ENCODE measurements at places on chromosomes 13 and 19.

- no peak for DNase-seq
Observed at GRCh38 chr19:58098682-58098998, 609 bp upstream of the ZSCAN18 start.

DNA sequence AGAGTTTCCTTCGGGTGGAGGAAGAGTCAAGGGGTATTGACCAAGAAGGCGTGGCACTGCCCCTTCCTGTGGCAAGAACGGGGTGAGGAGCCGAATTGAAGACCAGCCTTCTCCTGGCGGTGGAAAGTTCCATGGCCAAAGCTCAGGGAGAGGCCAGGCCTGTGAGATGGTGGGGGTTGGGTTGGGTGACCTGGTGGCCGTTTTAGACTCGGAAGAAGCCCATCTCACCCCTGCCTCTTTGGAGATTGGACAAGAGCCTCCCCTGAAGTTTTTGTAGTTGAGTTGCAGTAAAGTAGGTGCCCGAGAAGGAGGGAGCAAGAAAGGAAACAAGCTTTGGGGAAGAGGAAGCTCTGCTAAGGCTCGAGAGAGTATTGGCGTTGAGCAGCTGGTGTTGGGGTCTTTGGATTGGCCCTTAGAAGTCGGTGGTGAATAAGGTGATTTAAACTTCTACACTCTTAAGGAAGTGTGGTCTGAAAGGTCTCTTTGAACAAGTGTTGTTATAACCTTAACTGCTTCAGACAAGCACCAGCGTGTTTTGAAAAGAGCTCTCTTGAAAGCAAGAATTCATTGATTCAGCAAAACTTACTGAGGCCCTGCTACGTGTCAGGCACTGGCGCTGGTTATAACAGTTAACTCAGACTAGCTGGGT, 964 bp downstream of the SPINT2 start:
- no peak for DNase-seq

DNA sequence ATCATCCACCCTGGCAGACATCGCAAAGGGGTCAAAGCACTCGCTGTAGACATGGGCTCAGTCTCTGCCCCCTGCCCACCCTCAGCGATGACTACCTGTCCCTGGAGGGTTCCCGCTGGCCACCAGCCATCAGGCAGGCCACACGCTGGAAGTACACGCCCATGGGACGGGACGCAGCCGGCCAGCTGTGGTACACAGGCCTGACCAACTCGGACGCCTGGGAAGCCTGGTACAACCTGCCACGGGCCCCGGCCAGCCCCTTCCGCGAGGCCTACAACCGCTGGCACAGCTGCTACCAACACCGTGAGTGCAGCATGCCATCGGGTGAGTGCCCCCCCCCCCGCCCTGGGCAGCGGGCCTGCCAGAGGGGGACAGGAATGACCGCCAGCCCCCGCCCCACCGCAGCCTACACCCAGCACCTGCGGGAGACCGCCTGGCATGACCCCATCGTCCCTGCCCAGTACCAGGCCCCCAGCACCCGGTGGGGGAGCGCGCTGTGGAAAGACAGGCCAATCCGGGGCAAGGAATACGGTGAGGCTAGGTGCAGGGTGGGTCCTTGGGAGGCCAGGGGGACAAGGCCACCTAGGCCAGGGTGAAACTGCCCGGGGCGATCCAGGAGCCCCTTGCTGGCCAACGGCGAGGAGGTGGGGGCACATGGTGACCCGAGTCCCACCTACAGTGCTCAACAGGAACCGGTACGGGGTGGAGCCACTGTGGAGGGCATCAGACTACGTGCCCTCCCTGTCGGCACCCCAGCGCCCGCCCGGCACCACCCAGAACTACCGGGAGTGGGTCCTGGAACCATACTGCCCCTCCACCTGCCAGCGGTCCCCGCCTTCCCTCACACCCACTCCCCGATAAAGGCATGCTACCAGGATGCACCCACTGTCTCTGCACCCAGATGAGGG, 4.4 kb downstream of the TEKTIP1 start:
- DNase-seq: no peak

GRCh38 chr19:13121551-13122274, 3.6 kb downstream of the NACC1 start:
- no peak for DNase-seq

DNA sequence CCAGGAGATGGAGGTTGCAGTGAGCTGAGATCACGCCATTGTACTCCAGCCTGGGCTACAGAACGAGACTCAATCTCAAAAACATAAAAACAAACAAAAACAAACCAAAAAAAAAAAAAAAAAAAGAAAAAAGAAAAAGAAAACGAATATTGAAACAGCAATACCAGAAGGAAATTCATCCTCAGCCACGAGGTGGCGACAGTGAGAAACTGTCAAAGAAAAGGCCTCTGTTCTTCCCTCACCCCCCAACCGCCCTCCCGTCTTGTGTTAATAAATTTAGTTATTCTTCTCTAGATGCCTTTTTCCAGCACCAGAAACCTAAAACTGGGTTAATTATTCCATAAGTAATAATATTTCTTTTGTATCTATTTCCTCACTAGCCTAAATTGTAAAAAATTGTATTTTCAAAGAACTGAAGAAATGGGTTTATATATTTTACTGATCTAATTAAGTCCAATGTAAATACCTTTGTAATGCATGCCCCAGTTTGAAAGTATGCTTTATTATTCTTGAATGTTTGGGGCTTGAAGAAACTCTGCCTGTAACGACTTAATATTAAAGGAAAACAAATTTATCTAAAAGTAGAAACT, 38.6 kb downstream of the LIG4 start:
- no peak for DNase-seq

DNA sequence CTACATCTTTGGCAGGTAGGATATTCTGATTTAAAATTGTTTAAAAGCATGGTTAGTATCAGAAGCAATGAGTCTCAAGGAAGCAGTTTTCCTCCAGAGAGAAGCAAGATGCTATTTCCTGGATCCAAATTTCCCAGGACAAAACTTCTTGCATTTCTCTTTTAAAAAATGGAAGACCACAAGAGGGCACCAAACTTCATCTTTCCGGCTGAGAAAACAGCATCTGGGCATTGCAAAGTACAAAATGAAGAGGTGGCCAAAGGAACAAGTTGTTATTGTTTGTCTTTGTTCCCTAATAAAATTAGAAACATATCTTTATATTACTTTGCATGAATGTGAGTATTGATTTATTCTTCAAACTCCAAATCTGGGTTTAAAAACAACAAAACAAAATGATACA, 60.0 kb upstream of the LRCH1 start:
- peak; percentile 4 for DNase-seq

- no peak for DNase-seq
Observed at GRCh38 chr13:95457294-95457693, 95.2 kb upstream of the CLDN10 start.

DNA sequence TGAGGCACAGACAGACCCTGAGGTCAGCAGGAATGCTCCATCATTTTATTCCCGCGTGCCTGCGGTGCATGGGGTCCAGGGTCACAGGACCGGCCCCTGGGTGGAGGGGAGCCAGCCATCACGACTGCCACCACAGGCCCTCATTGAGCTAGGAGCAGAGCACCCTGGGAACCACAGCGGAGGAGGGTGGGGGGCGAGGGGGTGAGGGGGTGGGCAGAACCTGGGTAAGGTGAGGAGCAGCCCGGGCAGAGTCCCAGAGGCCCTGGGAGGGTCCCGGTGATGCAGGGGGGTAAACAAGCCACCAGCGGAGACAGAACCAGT, 1.2 kb upstream of the MADCAM1 start:
- no peak for DNase-seq

DNA sequence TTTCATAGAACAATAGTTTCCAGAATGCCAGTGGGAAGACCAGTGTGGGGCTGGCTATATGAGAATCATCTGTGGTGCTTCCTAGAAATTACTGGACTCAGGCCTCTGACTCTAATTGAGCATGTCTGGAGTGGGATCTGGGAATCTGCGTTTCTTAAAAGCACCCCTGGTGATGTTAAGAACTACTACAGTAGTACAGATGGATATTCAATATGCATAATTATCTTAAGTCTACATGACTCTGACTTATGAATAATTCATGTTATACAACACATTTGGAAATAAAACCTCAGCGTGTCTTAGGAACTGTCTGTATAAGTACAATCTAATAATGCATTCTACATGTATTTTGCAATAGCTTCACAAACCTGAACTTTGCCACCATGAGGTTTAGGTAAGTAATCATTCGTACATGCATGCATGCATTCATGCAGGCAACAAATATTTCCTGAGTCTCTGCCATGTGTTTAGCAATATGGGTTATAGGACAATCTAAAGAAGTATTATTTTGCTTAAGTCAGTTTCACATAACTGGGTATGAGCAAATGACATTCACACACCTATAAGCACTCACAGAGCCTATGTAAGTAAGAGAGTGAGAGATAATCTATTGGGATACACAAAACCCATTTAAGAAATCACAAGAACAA, 62.0 kb downstream of the EPSTI1 start:
- no peak for DNase-seq

DNA sequence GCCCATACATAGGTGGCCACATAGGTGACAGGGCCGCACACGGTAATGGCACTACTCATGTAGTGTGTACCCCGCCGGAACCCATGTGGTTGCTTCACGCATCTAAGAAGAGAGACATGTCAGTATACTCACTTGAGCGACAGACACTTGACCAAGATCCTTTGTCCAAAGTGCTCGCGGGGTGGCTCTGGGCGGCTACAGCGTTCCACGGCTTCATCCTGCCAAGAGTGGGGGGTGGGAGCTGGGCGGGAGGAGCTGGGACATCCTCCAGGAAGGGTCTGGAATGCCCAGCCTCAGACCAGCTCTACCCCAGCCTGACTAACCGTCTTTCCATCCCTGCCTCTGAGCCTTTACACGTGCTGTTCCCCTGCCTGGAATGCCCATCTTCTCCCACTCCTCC, 8.5 kb downstream of the ANGPTL8 start:
- no peak for DNase-seq

GRCh38 chr19:24051516-24051915, 35.5 kb upstream of the ZNF254 start:
- DNase-seq: no peak

DNA sequence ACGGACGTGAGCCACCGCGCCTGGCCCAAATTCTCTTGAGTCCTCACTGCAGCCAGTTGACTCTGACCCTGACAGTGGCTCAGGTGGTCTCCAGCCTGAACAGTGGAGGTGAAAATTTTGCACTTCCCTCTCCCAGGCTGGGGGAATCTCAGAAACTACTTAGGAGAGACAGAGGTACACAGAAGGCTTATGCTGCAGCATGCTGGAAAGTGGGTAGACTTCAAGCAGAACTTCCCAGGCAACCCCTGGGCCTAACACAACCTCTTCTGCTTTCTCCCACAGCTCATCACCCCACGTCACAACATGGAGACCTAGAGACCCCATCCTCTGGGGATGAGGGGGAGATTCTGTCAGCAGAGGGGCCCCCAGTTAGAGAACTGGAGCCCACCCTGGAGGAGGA, 14.4 kb downstream of the NCAN start:
- no peak for DNase-seq

- DNase-seq: peak; percentile 54
Observed at GRCh38 chr13:30551189-30551588, 66.5 kb upstream of the USPL1 start.

GRCh38 chr19:11278670-11279069, 16.3 kb upstream of the DOCK6 start:
- no peak for DNase-seq

DNA sequence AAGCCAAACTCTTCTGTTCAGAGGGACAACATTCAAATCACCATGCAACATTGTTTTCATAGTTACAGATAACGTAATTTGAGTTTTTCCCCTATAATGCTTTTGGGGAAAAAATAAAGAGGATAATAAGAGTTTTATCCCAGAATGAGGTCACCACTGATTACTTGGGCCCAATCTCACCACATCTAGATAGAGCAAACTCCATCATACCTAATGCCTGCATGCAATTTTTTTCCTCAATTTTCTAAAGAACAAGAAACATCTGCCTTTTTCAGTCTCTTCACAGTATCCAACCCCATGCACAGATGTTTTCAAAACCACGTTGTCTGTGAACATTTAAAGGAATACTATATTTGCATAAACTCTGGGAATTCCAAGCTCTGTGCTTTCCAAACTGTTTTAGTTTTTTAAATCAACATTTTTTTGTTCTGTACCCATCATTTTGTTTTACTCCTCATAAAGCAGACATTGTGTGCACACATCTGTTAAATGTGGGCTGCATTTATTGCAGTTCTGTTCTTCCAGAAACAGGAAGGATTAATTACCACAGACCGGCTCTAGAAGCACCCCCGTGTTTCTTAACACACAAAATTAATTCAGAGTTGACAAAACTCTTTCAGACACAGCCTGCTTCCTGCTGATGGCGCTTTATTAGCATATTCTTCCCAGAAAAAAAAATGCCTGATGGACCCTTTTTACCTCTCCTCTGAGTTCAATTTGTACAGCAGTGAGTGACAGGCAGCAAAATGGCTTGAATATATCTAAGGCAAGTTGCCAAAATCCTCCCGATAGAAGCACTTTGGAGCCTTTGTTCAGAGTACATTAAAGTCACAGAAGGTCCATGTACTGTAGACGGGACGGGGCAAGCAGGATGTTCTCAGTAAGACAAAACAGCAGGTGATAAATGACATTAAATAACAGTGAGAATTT, 1171.9 kb downstream of the EFNB2 start:
- DNase-seq: peak; percentile 81

GRCh38 chr19:19538061-19538784, at the start of gene CILP2:
Gene CILP2 (plus strand): TSS chr19:19538265. CDS start chr19:19538350, 85 bp downstream.
- DNase-seq: no peak

DNA sequence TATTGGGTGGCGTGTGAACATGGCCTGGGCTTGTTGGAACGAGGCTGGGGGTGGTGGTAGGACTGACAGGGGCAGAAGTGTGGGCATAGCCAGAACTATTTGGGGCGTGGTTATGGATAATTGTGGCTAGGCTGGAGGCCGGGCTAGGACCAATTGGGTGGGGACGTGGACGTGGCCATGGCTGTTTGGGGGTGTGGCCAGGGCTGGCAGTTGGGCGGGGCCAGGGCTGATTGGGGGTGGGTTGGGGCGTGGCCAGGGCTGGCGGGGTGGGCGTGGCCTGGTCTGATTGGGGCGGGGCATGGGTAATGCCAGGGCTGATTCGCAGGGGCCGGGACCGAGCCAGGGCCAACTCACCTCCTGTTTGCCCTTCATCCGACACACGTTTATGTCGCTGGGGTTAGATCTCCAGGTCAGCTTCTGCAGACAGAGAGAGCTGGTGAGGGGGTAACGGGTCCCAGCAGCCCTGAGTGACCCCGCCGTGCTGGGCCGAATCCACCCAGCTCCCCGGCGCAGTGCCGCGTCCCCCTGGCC, 2.8 kb downstream of the SEMA6B start:
- no peak for DNase-seq

- DNase-seq: no peak
Observed at GRCh38 chr13:113031465-113031864, 62.5 kb downstream of the MCF2L start.

GRCh38 chr13:108313382-108313781, 43.9 kb downstream of the TNFSF13B start:
- DNase-seq: no peak

Measured in HL-60 (cell line).